ENCODE measurements at places on chromosomes 3 and 15. TPM values are rescaled to one million over a fixed set of nuclear protein-coding genes. Genes with fewer than 3 reads are reported as not detected.

GRCh38 chr3:52682016-52682415 lies 3.7 kb downstream of the PBRM1 start:
- peak; percentile 96 for DNase-seq

The LCMT2 gene
- 7.7 TPM for total RNA-seq

The CHRFAM7A gene
- total RNA-seq = 0.72 TPM

The SAXO2 gene
- total RNA-seq = 6.2 TPM

The LARP6 gene
- total RNA-seq = 76.0 TPM

DNA sequence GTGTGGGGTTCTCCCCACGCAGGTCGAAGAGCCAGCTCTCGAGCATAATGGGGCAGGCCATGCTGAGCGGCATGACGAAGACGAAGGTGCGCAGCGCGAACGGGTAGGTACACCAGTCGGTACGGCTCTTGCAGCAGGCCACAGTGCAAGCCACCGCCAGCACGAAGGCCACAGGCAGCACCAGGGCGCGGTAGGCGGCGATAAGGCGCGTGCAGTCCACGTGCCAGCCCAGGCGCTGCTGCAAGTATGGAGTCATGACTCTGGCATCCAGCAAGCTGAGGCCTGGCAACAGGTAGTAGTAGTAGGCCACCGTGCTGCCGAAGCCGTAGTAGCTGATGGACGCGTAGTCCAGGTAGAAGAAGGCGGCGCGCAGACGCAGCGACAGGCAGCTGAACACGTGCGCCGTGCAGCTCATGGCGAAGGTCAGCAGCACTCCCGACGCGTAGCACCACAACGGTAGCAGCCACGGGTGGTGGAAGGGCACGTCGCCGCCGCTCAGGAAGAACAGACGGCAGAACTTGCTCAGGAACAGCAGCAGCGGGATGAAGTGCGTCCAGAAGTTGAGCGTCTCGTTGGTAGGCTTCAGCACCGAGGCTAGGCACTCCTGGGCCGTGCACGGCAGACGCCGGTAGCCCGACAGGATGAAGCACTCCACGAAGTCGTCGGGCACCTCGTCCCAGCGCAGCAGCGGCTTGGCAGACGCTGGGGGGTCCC lies 797 bp downstream of the PAQR9 start:
- DNase-seq = peak; percentile 83

DNA sequence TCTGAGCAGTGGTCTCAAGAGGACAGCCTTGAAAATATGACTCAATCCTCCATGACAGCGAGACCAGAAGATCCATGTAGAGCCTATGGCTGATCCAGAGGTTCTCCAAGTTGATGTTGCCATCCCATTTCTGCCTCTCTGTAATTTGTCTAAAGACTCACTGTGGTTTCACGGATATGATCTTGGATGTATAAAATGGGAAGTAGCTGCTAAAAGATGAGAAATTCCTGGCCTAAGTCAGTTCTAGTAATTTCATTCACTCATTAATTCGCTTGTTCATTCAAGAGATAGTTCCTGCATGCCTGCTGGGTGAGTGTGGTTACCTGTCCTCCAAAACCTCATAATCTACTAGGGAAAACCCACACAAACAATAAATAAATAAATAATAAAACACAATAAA lies 145.9 kb downstream of the TNIK start:
- DNase-seq = no peak

DNA sequence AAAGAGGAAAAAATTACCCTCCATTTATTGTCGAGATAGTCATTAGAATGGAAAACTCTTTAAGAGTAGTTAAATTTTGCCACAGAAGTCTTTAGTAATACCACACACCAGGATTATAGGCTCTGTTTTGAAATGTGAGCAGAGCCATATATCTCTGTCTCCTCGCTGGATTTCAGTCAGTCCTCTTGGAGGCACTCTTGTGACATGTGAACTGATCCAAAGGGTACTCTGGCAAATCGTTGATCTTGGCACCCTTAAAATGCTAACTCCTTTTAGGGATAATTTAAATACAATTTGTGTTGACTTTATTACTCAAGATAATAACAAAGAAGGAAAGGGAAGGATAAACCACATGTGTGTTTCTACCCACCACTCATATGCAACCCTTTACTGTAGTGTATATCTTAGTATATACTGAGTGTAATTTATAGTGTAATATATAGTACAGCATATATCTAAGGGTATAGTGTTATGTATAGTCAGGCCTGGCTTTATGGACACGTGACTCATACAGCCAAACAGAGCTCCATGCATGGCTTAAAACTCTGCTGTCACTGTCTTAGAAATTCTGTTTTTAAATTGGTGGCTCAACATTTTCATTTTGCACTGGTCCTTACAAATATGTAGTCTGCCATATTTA lies 12.3 kb upstream of the KPNA4 start:
- DNase-seq = peak; percentile 91

DNA sequence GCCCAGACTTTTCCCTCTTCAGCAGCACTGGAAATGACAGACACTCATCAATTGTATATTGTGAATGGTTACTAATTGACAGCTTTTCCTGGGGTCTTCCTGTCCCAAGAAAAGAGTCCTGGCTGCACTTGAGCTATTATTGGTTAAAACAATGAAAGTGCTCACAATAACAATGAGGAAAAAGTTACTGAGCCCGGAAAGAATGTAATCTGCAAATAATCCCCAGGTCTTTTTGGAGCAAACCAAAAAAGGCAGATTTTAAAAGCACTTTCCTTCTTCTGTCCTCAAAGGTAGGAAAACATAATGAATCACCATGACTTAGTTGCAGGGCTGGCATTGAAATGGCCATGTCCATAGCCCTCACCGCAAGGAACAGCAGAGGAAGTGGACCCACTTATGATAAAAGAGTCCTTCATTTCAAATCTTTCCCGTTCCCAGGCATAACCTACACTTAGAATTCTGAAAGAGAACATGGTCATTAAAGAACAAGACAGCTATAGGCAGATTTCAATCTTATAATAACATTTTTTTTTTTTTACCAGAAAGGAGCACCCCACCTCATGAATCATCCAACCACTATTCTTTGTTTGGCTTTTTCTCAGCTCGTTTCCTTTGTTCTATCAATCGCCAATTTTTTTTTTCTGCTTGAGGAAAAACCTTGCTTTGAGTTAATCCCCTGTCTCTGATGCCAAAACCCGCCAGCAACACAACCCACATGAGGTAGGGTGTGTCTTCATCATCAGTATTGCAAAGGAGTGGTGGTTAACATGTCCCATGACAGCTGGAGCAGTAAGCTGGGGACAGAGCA lies 35.5 kb upstream of the ATP1B3 start:
- DNase-seq = peak; percentile 76

DNA sequence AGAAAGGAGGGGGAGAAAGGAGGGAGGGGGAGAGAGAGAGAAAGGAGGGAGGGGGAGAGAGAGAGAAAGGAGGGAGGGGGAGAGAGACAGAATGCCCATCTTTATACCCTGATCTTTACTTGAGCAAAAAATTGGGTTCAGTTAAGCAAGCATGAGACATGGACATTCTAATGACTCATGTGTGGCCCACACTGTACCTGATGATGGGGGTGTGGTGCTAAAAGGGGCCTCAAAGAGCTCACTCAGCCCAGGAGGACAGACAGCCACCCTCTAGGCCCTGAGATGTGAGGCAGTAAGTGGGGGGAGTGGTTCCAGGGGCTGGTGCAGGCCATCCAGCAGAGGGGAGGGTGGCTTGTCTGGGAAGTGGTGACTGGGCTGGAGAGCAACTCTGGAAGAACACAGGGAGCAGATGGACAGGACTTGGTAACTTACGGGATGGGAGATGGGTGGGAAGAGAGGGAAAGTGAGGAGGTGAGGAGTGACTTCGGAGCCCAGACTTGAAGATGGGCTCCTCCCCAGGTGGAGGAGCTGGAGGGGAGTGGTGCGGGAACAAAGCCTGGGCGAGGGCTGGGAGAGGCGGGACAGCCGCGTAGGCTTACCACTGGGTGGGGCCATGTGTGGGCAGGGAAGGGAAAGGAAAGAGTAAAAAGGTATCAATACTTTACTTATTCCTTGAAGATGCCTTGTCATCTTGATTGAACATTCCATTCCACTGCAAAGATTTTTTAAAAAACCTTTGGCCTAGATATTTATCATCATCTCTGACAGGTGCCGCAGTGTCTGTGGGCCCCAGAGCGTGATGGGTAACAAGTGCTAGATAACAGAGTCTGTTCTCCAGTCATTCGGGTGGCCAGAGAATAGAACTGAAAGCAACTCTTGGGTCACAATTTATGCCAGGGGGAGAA lies 32.3 kb downstream of the TSPAN3 start:
- DNase-seq = peak; percentile 66

The GAP43 gene
- 2.1 TPM for total RNA-seq

The SPATA12 gene
- not detected for total RNA-seq

The INSYN1 gene
- total RNA-seq = 4.7 TPM

GRCh38 chr15:26070095-26070532 lies 207.0 kb upstream of the ATP10A start:
- no peak for DNase-seq

DNA sequence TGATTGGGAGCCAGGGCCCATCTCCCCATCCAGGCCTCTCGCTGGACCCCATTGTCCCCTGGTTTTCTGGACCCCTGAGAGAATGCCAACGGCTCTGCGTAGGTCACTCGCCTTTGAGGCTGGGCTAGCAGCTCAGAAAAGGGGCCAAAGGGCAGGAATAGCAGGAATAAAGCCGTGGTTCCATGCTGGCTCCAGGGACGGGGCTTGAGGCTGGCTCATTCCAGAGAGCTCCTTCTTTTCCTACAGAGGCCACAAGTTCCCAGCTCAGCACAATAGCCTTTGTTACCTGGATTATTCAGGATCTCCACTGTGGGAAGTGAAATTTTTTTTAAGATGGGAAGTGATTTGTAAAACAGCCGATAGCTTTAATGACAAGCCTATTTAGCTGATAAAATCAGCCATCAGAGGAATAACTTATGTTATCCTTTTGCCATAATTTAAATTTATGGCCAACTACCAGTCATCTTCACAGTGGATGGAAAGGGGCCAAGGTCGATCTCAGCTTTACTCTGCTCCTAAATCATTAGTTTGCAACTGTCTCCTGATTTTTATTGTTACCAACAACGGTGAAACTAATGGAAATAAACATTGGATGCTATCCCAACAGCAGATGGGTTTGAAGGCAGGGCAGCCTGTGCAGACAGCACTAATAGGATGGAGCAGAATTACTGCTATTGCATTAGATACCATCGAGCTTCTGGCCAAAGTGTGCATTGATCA lies 124.3 kb downstream of the TMEM266 start:
- peak; percentile 21 for DNase-seq

All from osteoblast (primary cell).